ENCODE measurements at places on chromosomes 2 and 18. TPM values are rescaled to one million over a fixed set of nuclear protein-coding genes. Genes with fewer than 3 reads are reported as not detected.

The SULT1C4 gene
- not detected for total RNA-seq

The OR6B2 gene
- not detected for total RNA-seq

The CYRIA gene
- 1.2 TPM for total RNA-seq

The PRSS56 gene
- total RNA-seq, result not detected

The KCNK3 gene
- total RNA-seq, result not detected

The EGR4 gene
- 0.22 TPM for total RNA-seq

The CRYGC gene
- not detected for total RNA-seq

The ONECUT2 gene
- total RNA-seq, result 0.49 TPM

The GLI2 gene
- total RNA-seq, result 0.74 TPM

The GPATCH11 gene
- total RNA-seq, result 5.9 TPM

The TRABD2A gene
- total RNA-seq, result 20.0 TPM

The C2orf15 gene
- total RNA-seq, result 0.74 TPM

The DSG4 gene
- total RNA-seq, result not detected

The ING5 gene
- total RNA-seq, result 35.5 TPM

The IL36A gene
- total RNA-seq, result not detected

The LAMA3 gene
- total RNA-seq, result 269 TPM

The RRM2 gene
- 16.5 TPM for total RNA-seq

The DUSP28 gene
- 3.8 TPM for total RNA-seq

The SIX2 gene
- 1.2 TPM for total RNA-seq

The VWC2L gene
- not detected for total RNA-seq

The ELAC1 gene
- 10.8 TPM for total RNA-seq

The KIAA2012 gene
- total RNA-seq, result not detected

The INHBB gene
- total RNA-seq, result 0.16 TPM

The IL37 gene
- not detected for total RNA-seq

The RAX gene
- not detected for total RNA-seq

The CERKL gene
- 0.23 TPM for total RNA-seq

The ATF2 gene
- 58.5 TPM for total RNA-seq

The PAIP2B gene
- total RNA-seq, result 1.8 TPM

The ERBB4 gene
- total RNA-seq, result not detected

The KCNG2 gene
- not detected for total RNA-seq

The MDH1B gene
- total RNA-seq, result 0.77 TPM

The RIT2 gene
- total RNA-seq, result not detected

The STAMBP gene
- 66.3 TPM for total RNA-seq

The SGPP2 gene
- total RNA-seq, result 47.4 TPM

The CACNB4 gene
- total RNA-seq, result 0.49 TPM

Measured in MCF 10A (cell line).